ENCODE measurements at places on chromosomes 11 and 22.

- no peak for DNase-seq
Observed at GRCh38 chr11:6440906-6441358, at the start of gene HPX. Gene HPX, minus strand, starts transcription at chr11:6440987. Its CDS starts 24 bp downstream, at chr11:6440963.

DNA sequence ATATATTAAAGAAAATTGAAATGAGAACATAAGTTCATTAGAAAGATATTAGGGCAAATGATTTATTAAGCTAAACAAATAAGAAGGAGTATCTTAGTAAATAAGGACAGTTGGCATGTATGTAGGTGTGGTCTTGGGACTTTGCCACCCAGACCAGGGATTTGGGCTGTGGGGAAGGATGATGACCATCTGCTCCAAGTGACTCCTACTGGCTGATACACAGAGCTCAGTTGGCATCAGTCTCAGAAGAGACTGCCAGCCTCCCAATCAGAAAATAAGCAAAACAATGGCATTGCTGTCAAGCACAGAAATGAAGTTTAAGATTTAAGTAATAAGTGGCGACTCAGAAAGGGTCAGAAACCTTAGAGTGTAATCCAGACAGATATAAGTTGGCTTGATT lies 49.5 kb downstream of the PAX6 start:
- no peak for DNase-seq

- DNase-seq, result no peak
Observed at GRCh38 chr11:46465683-46466082, 74.1 kb upstream of the CHRM4 start.

DNA sequence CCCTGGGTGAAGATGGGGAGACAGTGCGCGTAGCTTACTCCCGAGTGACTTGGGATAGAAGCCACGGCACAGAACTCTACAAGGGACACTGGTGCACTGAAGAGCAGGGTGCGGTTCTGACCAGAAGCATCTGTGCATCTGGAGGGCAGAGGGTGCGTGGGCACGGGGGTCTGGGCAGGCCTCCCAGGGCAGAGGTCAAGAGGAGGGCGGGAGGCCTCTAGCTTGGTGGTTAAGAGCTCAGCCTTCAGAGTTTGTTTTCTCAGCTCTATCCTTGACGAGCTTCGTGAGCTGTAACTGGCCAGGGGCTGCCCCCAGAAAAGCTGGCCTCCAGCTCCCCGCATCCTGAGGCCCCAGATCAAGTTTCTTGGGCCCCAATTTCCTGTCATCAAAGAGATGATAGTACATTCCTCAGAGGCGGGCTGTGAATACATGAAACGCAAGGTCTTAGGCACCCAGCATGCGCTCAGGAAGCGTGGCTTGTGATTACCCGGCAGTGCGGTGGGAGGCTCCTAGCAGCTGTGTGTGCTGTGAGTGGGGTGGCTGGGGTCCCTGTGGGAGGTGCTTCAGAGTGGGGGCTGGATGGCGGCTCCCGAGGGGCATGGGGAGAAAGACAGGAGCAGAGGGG lies 6.0 kb upstream of the BID start:
- no peak for DNase-seq

DNA sequence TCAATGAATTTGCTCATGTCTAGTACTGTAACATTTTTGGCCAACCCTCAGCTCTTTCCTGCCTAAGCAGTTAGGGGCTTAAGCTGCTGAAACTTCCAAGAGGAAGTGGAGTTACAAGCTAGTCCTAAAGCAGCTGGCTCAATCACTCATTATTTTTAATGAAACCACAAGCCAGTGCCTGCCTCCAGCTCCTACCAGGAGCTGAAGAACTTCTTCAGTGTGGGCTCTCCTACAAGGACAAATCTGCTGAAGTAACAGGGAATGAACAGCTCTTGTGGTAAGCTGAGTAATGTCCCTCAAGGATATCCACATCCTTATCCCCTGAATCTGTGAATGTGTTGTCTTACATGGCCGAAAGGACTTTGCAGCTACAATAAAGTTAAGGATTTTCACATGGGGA lies 112.5 kb downstream of the BBOX1 start:
- no peak for DNase-seq

DNA sequence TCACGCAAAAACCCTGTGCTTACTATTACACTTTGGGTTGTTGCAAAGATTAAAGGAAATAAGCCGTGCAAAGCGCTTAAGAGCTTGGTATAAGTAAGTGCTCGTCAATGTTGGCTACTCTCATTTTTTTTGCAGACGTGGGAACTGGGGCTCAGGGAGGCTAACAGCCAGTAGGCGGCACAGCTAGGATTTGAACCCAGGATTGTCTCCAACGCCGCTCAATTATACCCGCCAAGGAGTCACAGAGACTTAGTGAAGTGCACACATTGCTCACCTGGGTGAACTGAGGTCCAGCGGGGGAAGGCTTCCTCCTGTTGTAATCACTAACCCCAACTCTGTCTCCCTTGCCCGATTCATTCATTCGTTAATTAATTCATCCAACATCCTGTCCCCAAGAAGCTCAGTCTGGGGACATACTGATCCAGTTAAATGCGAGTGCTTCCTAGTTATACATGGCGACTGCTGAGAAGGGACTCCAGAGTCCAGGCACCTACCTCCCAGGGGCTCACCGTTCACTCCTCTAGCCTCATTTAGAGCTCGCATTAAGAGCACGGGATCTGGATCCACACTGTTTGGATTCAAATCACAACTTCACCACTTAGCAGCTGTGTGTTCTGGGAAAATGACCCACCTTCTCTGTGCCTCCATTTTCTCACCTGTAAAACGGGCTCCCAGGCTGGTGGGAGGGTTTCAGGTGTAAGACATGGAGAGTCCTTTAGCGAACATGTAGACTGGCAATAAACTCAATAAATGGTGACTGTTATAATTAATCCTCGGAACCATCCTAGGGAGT lies 838 bp upstream of the MTFP1 start:
- DNase-seq, result no peak

DNA sequence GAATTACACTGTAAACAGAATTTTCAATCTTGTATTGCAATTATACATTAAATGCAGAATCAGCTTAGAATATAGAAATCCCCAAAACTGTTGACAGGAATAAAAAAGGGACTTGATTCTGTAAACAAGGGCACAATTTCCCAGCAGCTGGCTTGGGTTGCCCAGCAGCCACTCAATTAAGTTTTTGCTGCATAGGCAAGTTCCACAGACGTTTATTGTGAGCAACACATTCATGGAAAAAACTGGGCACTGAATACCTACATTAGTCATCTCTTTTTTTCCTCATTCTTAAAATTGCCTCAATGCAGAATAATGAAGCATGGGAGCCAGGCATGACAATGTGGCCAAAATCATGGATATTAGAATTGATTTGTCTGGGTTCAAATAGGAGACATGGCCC lies 421.8 kb upstream of the ANO5 start:
- no peak for DNase-seq
